ENCODE measurements at places on chromosomes 4 and X.

GRCh38 chr4:55866290-55866907, 13.0 kb downstream of the EXOC1 start:
- DNase-seq: no peak

GRCh38 chr4:99841129-99841528, 24.5 kb downstream of the DAPP1 start:
- no peak for DNase-seq

- DNase-seq: no peak
Observed at GRCh38 chrX:133926809-133927208, 58.6 kb downstream of the GPC3 start.

GRCh38 chrX:111123606-111124179, 27.7 kb downstream of the PAK3 start:
- no peak for DNase-seq

GRCh38 chrX:130094696-130095095, 15.6 kb downstream of the ELF4 start:
- no peak for DNase-seq

DNA sequence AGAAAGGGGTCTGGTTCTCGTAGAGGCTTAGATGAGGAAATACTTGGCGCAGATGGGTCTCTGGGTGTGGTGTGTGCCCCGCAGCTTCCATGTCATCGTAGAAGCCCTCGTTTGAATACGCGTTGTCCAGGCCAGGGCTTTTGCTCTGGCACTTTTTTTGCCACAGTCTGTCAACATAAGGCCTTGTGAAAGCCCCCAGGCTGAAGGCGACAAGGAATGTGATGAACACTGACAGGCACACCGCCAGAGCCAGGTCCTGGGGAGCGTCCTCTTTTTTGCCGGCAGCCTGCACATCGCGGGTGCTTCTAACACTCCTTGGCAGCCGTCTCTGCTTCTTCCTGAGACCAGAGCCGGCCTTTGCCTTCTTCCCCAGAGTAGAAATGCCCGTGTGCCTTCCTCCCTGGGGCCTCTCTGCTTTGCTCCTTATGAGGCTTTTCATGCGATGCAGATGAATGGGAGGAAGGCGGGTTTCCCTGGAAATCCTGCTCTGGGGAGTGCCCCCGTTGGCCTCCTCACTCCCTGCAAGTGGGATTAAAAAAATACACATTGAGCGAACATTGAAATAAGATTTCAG, 24.4 kb downstream of the LRRC66 start:
- DNase-seq: no peak

- peak; percentile 16 for DNase-seq
Observed at GRCh38 chrX:136251041-136251991, at the start of gene MAP7D3. TSS of gene MAP7D3 (minus strand) at chrX:136251400. CDS start at chrX:136251358, 42 bp downstream.

- no peak for DNase-seq
Observed at GRCh38 chr4:147830987-147831386, 99.1 kb downstream of the ARHGAP10 start.

DNA sequence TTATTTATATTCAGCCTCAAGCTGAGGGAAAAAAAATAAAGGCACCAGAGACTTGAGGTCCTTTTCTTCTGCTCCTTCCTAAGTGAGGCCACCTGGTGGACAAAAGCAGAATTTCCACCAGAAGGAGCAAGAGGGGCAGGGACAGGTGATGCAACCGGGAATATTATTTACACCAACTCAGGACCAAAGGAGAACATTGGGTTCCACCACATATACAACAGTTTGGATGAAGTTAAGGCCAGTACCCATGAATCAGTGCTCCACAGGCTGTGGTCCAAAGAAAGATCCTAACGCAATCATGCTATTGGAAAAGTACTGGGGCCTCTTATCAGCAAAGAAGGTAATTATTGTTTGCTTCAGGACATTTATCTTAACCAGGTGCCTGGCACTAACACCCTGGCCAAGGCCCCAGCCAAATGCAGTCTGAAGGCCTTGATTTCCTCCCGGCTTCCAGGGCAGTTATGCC, 57.4 kb downstream of the TSC22D3 start:
- peak; percentile 39 for DNase-seq

GRCh38 chr4:20326977-20327376, 75.3 kb downstream of the SLIT2 start:
- no peak for DNase-seq

DNA sequence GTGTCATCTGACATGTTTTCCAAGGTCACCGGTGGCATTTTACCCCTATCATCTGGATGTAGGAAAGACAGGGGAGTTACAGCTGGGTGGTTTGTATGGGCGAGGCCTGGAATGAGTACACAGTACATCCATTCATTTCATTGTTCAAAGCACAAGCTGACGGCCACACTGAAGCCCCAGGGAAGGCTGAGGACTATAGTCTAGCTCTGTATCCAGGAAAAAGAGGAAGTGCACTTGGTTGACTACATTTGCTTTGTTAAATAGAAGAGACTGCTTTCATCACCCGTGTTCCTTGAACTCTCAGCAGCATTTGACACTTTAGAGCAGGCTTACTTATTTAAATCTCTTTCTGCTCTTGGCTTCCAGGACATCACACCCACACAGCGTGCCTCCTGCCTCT, 1041.0 kb upstream of the TENM3 start:
- no peak for DNase-seq

DNA sequence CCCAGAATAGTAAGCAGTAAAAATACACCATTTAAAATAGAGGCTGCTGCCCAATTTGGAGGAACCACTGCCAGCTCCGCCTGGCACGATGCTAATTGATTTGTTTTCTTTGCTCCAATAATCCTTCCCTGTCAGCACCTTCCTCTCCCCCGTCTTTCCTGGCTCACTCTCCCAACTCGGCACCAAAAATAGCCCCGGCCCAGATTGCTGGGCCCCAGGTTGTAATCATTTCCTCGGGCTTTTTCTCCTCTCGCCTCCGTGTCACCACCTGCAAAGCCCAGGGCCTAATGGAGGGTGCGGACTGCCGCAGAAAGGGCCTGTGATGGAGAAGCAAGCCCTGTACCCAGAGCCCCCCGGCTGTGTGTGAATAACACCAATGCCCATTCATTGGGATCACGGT, 197.6 kb upstream of the PSAPL1 start:
- DNase-seq: no peak

DNA sequence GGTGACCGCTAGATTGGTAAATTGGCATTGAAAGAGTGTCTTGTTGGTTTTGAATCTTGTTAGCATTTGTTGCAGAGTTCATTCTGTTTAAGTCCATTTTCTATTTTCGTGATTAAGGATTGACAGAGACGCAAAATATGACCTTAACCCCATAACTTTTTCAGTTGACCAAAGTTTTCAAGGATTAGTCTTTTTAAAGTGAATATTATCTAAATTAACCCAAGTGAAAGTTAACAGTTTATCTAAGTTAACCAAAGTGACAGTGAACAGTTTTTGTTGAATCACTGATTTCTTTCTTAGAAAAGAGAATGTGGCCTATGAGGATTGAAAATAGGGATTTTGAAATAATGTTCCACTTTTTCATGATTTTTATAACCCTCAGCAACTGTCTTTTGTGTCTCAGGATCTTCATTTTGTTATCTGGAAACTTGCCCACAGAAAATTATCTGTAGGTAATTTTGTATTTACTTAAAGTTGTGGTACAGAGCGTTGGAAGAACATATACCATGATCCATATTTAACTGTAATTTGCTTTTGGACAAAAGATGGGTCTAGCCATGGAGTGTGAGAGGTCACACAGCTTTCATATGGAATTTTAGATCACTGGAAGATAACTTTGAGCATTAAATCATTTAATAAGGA, 3.3 kb downstream of the CPEB2 start:
- no peak for DNase-seq

DNA sequence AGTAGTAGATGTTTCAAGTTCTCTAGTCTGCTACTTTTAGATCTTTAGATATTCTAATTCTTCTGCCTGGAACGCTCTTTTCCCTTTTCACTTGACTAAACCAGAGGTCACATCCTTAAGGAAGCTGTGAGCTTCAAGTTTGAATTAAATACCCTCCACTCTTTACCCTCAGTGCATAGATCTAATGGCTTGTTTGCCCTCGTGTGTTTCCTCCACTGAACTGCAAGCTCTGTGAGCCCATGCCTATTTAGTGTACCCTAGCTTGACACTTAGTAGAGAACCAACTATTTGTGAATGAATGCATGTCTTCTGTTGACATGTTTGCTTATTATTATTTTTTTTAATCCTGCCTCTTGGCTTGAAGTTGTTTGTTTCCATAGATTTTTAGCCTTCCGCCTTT, 138.3 kb downstream of the PDE5A start:
- no peak for DNase-seq

DNA sequence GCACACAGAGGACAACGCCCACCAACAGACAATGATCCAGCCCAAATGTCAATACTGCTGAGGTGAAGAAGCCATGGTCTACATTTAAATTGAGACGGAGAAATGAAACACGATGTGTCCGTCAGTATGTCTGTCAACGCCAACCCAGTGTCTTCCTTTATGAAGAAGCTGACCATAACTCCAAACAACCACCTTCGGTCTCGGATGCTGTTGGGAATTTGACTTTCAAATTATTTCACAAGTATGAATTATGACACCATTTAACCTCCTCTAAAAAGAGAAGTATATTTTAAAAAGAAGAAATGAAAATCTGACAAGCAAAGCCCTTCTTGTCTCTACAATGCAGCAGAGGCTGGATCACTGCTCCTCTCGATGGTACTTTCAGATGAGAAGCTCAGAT, 123.7 kb upstream of the MAP3K15 start:
- no peak for DNase-seq

GRCh38 chrX:29724316-29724715, 491.0 kb upstream of the MAGEB2 start:
- no peak for DNase-seq

DNA sequence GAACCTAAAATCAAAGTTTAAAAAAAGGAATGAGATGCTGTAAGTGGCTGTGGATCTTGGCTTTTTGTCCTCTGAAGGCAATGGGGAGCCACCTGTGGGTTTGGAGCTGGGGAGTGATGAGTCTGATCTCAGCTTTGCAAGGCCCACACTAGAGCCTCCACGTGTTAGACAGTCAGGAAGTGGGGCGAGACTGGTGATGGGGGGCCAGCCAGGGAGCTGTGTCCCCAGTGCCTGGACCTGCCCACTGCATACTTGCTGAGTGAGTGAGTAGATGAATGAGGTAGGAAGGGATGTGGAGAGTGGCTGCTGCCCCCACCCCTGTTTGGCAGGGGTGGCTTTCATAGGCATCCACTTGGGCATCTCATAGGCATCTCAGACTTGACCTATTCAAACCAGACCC, 84.0 kb downstream of the NHSL2 start:
- DNase-seq: no peak

- DNase-seq: no peak
Observed at GRCh38 chrX:7390441-7390840, 242.5 kb upstream of the PUDP start.

- no peak for DNase-seq
Observed at GRCh38 chr4:162681212-162681611, 485.5 kb downstream of the NAF1 start.

GRCh38 chr4:171433674-171434073, 379.5 kb upstream of the GALNTL6 start:
- no peak for DNase-seq

GRCh38 chrX:123983240-123983639, 21.7 kb downstream of the STAG2 start:
- DNase-seq: no peak

GRCh38 chr4:122170775-122171174, 18.6 kb downstream of the BLTP1 start:
- DNase-seq: no peak

DNA sequence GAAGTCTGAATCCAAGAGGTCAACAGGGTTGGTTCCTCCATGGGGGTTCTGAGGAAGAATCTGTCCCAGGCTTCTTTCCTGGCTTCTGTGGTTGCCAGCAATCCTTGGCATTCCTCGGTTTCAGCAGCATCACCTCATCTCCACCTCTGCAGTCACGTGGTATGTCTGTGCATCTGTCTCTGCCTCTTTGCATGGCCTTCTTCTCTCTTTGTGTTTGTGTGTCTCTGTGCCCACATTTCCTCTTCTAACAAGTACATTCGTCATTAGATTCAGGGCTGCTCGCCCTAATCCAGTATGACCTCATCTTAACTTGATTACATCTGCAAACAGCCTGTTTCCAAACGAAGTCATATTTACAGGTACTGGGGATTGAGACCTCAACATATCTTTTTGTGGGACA, 114.0 kb downstream of the BCOR start:
- no peak for DNase-seq

DNA sequence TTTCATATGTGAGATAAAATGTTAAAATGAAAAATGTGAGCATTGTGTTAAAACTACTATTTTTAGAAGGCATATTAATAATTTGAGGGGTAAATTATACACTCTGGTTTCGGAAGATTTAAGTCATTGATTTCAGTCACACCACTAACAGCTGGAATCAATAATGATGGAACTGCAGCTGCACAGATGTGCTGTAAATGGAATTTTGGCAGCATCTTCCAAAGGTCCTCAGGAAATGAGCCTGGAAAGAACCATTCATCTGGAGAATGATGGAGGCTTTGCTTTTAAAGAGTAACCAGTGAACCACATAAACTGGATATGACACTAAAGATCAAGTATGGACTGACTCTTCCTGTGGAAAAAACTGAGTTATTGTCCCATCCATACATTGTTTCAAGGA, 759.0 kb upstream of the EPHA5 start:
- DNase-seq: no peak

DNA sequence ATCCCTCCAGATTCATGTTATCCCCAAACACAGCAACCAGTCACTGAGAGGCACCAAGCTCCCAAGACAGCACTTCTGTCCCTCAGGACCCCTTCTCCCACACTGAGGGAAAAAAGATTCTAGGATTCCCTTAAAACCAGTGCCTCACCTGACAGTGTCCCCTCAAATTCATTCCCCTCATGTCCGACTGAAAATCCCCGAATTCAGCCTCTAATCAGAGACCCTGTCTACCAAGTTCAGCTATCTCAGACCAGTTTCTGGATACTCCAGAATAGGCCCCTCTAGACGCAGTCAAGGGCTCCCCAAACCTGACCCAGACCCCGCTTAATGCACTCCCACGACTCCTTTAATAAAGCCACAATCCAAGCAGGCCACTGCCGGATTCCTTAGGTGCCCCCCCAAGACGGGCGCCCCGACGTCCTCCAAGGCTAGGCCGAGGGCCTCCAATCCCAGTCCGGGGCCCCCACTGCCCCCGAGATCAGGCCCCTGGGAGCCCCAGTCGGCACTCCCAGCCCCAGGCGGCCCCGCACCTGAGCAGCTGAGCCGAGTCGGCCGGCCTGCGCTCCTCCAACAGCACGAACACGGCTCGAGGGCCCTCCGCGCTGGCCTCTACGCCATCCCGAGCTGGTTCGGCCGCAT, 457 bp downstream of the TFE3 start:
- no peak for DNase-seq

- no peak for DNase-seq
Observed at GRCh38 chr4:38743866-38744265, 38.9 kb downstream of the TLR10 start.

DNA sequence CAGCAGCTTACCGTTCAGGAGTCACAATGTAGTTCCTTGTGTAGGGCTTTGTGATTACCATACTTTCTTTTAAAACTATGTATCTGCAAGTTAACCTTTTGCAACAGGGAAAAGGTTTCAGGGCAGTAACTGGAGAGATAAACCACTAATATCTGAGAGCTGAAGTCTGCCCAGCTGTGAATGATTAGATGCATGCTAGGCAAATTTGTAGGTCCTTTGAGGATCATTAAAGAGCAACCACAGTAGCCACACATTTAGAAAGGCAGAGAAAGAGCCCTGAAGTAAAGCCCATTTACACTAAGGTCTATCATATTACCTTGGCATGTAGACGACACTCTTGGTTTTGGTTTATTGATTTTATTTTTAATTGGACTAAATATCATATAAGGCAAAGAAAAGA, 60.0 kb downstream of the ATP8A1 start:
- DNase-seq: no peak

- DNase-seq: no peak
Observed at GRCh38 chr4:6781113-6781512, 1.4 kb upstream of the KIAA0232 start.

All from stimulated activated CD8-positive, alpha-beta memory T cell treated with anti-CD3 and anti-CD28 coated beads, Interleukin-4, amount 100 ng/mL, for 1 hour (primary cell).